ENCODE measurements at places on chromosomes 16 and 17. TPM values are rescaled to one million over a fixed set of nuclear protein-coding genes. Genes with fewer than 3 reads are reported as not detected.

The SMPD3 gene
- 0.72 TPM for total RNA-seq

DNA sequence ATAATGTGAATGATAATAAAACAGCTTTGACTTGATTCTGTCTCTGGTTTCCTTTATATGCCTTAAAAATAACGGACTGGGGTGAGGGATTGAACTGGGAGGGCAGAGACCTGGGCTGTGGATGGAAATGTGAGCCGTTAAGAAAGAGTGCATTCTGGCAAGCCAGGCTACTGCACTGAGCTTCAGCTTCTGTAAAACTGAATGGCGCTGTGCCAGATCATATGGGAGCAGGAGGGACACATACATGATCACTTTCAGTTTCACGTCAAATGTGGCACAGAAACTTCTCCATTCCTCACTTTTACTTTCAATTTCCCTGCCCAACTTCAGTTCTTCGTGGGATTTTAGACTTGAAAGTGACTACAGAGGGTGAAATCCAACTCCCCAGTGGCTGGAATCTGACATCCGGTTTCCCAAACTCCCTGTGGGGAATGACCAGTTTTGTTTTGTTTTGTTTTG lies 1.1 kb downstream of the MT2A start:
- H3K4me3 ChIP-seq: peak overlapping the region; percentile 92
- no peaks in the 10 kb centered on the region for H3K27me3 ChIP-seq
- peaks cover 32% of the 10 kb centered on the region for H3K4me1 ChIP-seq
- H3K36me3 ChIP-seq: no peaks in the 10 kb centered on the region

- DNase-seq: no peak
- no peak overlapping the region for H3K4me3 ChIP-seq
- H3K27me3 ChIP-seq: no peaks in the 10 kb centered on the region
- peak overlapping the region; percentile 97 for H3K27ac ChIP-seq
- peaks cover 58% of the 10 kb centered on the region for H3K4me1 ChIP-seq
- no peaks in the 10 kb centered on the region for H3K36me3 ChIP-seq
Observed at GRCh38 chr17:349666-350065, 2.9 kb downstream of the RPH3AL start.

The PPM1E gene
- 0.82 TPM for total RNA-seq

DNA sequence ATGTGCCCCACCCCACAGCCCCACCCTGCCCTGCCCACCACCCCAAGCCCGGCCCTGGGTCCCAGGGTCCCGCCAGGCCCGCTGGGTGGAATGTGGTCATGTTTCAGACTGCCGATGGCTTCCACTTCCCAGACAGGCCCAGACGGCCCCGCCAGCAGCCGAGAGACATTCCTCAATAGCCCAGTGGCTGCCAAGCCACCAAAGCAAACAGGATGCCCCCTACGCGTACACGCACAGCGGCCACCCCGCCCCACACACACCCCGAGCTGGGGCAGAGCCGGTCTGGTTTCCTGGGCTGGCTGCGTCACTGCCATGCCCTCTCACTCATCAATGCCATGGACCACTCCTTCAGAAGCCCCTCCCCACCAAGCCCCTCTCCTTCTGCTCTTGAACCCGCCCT lies 1.2 kb upstream of the KRT17 start:
- DNase-seq: peak; percentile 26
- H3K27ac ChIP-seq: no peak overlapping the region
- H3K4me3 ChIP-seq: no peak overlapping the region
- H3K36me3 ChIP-seq: no peaks in the 10 kb centered on the region
- no peaks in the 10 kb centered on the region for H3K4me1 ChIP-seq

The SEPTIN1 gene
- 12.8 TPM for total RNA-seq

DNA sequence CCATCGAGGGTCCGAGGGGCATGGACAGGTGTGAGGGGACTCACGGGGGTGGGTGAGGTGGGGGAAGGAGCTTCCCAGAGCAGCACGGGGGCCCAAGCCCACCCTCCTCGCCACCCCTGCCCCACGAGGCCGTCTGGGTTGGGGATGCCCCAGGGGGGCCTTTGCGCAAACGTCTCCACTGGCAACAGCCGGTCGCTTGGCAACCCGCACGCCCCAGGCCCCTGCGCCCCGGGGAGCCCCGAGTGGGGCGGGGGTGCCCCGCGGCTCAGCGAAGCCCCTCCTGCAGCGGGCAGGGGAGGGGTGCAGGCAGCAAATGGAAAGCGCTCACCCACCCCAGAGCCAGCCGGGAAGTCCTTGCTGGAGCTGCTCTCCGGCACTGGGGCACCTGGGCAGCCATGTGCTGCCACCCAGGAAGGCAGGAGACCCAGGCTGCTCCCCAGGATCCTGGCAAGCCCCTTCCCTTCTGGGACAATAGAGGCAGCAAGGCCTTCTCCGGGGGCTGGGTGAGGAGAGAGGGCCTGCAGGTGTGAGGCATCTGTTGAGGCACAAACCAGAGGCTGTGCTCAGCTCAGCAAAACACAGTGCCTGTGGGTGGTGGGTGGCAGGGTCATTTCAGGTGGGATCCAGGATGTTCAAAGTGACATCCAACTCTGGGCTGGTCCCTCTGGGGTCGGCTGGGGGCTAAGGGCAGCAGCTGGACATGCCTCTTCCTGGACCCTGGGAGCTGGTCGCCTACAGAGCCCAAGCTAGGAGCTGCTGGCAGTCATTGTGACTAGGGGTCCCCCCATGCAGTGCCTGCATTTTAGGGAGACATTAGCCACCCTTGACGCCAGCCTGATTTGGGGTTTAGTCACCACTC lies 80.9 kb upstream of the CBX4 start:
- H3K36me3 ChIP-seq: no peaks in the 10 kb centered on the region
- H3K27me3 ChIP-seq: peaks cover 4% of the 10 kb centered on the region
- DNase-seq: no peak

DNA sequence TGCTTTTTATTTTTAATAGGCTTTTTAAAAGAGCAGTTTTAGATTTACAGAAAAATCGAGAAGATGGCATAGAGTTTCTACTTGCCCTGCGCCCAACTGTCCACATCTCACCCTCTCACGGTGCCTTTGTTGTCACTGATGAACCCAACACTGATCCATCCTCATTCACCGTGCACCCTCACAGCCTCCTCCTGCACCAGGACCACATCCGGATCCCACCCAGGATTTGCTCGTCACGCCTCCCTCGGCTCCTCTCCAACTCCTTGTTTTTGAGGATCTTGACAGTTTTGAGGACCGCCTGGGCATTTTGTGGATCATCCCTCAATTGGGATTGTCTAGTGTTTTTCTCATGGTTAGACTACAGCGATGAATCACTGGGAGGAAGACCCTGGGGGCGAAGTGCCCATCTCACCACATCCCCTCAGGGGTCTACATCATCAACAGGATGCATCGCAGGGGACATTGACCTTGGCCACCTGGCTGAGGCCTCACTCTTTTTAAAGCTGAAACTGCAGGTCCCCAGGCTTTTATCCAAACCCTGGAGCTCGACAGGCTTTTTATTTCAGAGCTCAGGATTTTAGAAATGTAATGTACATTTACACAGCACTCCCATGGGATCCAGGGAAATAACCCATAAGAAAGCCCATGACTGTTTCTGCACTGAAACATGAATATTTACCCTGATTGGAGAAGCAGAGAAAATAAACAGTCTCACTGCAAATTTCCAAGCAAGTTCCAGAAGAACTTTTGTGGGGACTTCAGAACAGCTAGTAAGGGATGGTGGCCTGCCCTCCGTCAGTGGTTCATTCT lies 71.8 kb upstream of the ZNF469 start:
- H3K27ac ChIP-seq: no peak overlapping the region
- no peaks in the 10 kb centered on the region for H3K4me1 ChIP-seq
- no peak overlapping the region for H3K4me3 ChIP-seq
- no peaks in the 10 kb centered on the region for H3K36me3 ChIP-seq

The CLCN7 gene
- 92.5 TPM for total RNA-seq

DNA sequence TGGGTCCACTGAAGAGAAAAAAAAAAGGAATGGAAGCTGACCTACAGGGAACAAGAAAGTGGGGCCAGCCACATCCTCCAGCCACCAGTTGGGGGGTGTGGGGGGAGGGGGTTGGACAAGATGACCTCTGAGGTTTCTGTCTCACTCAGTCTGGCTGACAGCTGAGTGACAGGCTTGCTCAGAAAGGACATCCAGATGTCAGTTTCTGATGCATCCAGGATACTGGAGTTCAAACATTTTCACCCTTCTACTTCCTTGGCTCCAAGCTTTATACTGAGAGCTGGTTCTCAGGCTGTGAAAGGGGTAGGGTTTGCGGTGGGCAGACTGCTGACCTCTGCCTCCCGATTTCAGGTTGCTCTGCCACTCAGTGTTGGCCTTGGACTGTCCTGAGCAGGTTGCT lies 2178.3 kb downstream of the TP53TG3F start:
- no peak overlapping the region for H3K27ac ChIP-seq
- no peaks in the 10 kb centered on the region for H3K36me3 ChIP-seq
- no peak overlapping the region for H3K4me3 ChIP-seq
- no peak for DNase-seq
- no peaks in the 10 kb centered on the region for H3K27me3 ChIP-seq

- no peaks in the 10 kb centered on the region for H3K27me3 ChIP-seq
- H3K27ac ChIP-seq: no peak overlapping the region
- H3K36me3 ChIP-seq: no peaks in the 10 kb centered on the region
- no peaks in the 10 kb centered on the region for H3K4me1 ChIP-seq
Observed at GRCh38 chr17:46770818-46771560, 47.5 kb downstream of the WNT3 start.

DNA sequence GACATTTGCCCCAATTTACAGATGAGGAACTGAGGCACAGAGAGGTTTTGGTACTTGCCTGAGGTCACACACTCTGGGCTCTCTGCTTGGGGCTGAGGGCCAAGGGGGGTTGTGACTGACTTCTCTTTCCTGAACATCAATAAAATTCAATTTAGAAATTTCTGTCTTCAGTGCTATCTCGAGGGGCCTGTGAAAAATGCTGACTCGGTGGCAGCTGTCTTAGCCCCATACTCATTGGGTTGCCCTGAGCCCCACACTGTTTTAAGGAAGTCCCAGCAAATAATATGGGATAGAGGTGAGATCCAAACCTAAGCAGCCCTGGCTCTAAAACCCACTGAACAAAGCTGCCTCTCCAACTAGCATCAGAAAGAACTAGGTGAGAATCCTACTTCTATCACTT lies 7.0 kb upstream of the BRCA1 start:
- H3K27me3 ChIP-seq: no peaks in the 10 kb centered on the region
- H3K4me3 ChIP-seq: no peak overlapping the region
- H3K27ac ChIP-seq: no peak overlapping the region
- no peaks in the 10 kb centered on the region for H3K4me1 ChIP-seq

DNA sequence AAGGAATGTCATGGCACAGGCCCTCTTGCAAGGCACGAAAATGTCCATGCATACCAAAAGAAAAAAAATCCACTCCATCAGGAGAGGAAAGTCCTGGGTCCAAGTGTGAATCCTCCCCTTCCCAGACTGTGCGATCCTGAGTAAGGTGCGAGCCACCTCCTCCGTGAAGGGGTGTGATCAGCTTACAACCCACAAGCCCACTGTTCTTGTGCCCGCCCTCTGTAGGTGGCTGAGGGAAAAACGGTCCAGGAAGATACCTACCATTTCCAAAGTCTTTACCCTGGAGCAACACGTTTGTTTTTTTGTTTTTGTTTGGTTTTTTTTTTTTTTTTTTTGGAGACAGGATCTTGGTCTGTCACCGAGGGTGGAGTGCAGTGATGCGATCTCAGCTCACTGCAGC lies 116.5 kb downstream of the ZNF423 start:
- no peak overlapping the region for H3K4me3 ChIP-seq
- H3K36me3 ChIP-seq: no peaks in the 10 kb centered on the region
- no peaks in the 10 kb centered on the region for H3K27me3 ChIP-seq

GRCh38 chr16:85562093-85562786 lies 50.9 kb upstream of the GSE1 start:
- no peak overlapping the region for H3K4me3 ChIP-seq
- DNase-seq: peak; percentile 81
- peak overlapping the region; percentile 80 for H3K27ac ChIP-seq
- no peaks in the 10 kb centered on the region for H3K36me3 ChIP-seq

DNA sequence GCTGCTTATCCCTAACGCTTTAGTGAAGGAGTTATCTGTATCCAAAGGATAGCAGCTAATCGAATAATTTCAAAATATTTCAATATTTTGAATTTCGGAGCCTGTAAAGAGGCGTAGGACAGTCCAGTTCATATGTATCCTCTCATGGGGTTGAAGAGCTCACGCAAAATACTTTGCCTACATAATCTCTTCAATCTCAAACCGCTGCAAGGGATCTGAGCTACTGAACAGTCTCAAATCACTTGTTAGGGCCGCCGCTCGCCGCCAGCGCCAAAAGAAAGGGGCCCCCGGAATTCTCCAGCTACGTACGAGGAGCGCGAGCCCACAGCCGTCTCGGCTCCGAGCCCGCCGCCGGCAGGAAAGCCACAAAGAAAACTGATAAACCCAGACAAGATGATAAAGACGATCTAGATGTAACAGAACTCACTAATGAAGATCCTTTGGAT lies 601 bp upstream of the RFWD3 start:
- DNase-seq: peak; percentile 75
- H3K4me3 ChIP-seq: peak overlapping the region; percentile 88
- H3K27ac ChIP-seq: no peak overlapping the region
- H3K27me3 ChIP-seq: no peaks in the 10 kb centered on the region

DNA sequence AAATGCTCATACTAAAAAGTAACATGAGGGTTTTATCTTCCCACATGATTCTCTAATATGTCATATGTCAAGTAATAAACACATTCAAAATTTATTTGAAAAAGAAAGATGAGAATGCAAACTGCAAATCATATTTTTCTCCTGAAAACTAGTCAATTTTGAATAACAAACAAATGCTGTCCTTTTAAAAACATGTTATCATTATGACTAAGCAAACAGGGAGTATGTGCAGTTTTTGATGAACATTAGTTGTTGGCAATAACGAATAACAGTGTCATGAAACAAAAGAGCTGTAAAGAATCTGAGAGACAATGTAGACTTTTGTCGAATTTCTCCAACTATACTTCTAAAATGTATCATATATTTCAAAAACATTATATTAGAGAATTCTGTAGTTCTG lies 34.8 kb downstream of the RPGRIP1L start:
- H3K4me1 ChIP-seq: no peaks in the 10 kb centered on the region
- H3K27ac ChIP-seq: no peak overlapping the region
- no peaks in the 10 kb centered on the region for H3K36me3 ChIP-seq
- no peak overlapping the region for H3K4me3 ChIP-seq
- no peak for DNase-seq

DNA sequence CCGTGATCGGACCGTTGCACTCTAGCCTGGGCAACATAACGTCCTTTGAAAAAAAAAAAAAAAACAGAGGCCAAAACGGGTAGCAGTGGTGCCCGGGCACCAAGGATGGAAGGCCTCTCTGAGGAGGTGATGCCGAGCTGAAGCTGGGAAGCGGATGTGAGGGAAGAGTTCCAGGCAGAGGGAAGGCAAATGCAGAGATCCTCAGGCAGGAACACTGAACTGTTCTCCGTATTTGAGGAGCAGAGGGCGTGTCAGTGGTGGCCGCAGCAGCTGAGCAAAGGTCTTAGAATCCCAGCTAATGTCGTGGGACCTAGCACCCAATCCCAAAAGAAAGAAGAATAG lies 656 bp upstream of the KCTD13 start:
- peaks cover 4% of the 10 kb centered on the region for H3K4me1 ChIP-seq
- no peaks in the 10 kb centered on the region for H3K36me3 ChIP-seq
- H3K27ac ChIP-seq: peak overlapping the region; percentile 84
- H3K27me3 ChIP-seq: no peaks in the 10 kb centered on the region
- H3K4me3 ChIP-seq: peak overlapping the region; percentile 68

DNA sequence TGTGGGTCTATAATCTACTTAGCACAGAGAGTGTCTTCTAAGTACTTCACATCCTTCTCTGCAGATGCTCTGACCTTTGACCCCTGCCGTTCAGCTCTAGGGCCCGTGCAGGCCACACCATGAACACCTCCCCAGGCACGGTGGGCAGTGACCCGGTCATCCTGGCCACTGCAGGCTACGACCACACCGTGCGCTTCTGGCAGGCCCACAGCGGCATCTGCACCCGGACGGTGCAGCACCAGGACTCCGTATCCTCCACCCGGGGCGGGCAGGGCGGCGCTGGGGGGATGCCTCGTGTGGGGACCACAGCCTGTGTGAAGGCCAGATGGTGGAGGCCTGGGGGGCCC lies 686 bp downstream of the MLST8 start:
- DNase-seq: peak; percentile 88
- peak overlapping the region; percentile 78 for H3K4me3 ChIP-seq
- H3K27ac ChIP-seq: peak overlapping the region; percentile 98
- no peaks in the 10 kb centered on the region for H3K36me3 ChIP-seq
- no peaks in the 10 kb centered on the region for H3K4me1 ChIP-seq

All from kidney (tissue), 22 donors.